ENCODE measurements at places on chromosomes 2 and 18. TPM values are rescaled to one million over a fixed set of nuclear protein-coding genes. Genes with fewer than 3 reads are reported as not detected.

- no peak for DNase-seq
Measured at GRCh38 chr18:68564961-68565360, 149.9 kb downstream of the TMX3 start.

DNA sequence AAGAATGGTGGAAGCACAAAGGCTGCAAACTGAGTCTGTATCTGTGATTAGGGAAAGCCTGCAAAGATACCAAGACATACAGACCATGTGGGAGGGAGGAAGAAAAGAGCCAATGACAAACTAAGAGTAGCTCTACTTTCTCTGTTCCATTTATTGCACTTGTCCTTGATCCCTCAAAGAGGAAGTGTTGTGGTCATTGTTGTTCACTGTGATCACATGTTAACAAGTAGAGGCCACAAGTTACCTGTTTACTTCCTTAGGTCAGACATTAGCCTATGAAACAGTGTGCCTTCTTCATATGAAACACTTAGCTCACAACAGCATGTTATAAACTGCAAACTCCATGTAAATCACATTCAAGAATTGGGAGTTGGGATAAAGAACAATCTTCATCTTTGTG is 32.6 kb downstream of the MAP2 start:
- DNase-seq, result no peak

- DNase-seq, result no peak
Measured at GRCh38 chr2:37561615-37562569, 109.5 kb downstream of the CDC42EP3 start.

DNA sequence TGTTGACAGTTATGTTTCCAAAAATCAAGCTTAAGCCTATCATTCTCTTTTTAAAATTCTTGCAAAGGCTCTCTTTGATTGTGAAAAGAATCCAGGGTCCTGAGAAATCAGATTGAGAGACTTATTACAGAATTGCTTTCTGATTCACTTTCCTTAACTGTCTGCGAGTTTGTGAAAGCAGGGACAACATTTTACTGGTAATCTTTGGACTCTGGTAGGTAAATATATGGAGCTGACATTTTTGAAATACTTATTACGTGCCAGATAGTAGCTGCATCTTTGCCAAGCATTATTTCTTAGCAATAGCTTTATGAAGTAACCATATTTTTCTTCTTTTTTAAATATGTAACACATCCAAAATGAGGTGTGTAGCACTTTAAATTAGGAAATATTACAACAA is 570.9 kb downstream of the CMPK2 start:
- DNase-seq, result no peak

DNA sequence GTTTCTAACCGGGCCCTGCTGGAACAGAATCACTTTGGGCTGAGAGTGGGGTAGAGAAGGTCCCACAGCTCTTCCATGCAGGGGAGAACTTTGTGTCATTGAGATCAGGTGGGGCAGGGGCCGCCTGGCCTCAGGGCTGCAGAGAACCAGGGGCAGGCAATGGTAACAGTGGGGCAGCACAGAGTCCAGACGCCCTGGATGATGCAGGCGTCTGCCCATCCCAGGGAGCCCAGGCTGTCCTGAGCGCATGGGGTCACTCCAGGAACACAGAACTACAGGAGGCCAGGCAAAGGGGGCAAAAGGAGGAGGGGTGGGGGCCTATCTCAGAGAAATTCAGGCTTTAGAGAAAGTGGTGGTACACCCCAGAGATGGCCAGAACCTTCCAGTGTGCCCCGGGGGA is 121.3 kb downstream of the NDUFA10 start:
- DNase-seq, result no peak

- DNase-seq, result no peak
Measured at GRCh38 chr2:152028182-152028862, 70.5 kb downstream of the CACNB4 start.

The ABCG8 gene
- total RNA-seq, result not detected

DNA sequence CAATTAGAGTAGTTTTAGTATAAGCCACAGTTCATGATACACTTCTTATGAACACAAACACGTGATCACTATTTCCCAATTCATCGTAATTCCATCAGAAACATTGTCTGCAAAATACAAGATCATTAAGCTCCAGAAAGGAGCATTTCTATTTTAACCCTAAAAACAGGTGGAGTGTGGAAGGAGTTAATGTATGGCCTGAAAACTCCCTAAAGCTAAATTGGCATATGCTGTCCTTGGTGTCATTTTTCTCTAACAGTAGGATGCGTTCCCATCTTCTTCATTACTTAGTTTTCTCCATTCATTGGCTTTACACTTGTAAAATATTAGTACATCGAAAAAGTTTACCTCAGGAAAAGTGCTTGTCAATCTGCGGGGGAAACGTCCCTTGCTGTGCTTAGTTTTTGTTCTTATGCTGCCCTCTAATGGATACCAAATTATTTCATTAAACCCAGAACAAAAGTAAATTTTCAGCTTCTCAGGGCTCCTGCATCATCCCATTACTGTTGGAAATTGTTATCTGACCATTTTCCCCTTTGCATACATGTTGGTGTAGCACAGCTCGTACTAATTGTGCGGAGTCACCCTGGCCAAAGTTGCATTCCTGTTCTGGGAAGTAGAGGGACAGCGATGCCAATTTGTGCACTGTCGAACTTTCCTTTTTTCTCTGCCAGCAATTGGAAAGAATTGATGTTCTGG is 153.4 kb downstream of the GPD2 start:
- no peak for DNase-seq

The KCNJ13 gene
- 5.9 TPM for total RNA-seq

DNA sequence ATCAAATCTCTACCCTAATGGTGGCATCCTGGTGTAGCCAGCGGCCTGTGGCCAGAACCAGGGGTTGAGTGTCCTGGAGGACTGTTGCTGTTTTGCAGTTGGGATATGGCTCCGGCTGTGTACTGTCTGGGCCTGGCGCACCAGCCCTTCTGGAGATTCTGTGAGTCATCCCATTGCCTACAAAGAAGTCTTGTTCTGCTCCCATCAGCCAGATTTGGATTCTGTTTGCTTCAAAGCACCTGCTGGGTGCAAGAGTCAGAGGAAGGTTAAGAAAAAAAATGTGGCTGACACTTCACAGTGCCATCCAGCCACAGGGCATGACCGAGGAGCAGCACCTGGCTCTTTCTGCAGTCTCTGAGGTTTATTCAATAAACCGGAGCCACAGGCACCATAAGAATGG is 41.0 kb upstream of the ASAP2 start:
- no peak for DNase-seq

DNA sequence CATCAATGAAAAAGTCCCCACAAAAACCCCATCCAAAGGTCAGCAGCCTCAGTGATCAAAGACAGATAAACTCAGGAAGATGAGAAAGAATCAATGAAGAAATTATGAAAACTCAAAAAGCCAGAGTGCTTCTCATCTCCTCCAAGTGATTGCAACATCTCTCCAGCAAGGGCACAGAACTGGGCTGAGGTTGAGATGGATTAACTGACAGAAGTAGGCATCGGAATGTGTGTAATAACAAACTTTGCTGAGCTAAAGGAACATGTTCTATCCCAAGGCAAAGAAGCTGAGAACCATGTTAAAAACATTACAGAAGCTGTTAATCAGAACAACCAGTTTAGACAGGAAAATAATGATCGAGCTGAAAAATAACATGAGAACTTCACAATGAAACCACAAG is 442.8 kb upstream of the SYT4 start:
- no peak for DNase-seq

DNA sequence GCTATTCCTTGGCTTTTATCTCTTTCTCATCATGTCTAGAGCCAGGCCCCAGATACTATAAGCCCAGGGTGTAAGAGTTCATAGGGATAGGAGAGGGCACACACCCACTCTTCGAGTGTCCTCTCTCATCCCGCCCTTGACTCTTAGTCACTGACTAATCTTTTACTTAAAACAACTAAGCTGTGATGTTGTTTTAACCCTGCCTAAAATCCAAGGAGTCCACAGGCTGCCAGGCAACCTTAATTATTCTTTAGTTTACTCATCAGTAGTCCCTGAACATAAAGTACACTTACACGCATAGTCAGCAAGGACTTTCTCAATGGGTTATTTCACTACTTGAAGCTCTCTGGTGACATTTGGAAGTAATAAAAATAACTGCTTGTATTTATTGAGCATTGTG is 28.4 kb downstream of the GREB1L start:
- DNase-seq, result no peak

The MRPL53 gene
- 13.1 TPM for total RNA-seq

The SLC8A1 gene
- total RNA-seq, result 14.4 TPM

- DNase-seq, result no peak
Measured at GRCh38 chr2:107322416-107322815, 436.4 kb upstream of the ST6GAL2 start.
